ENCODE measurements at places on chromosomes 5 and 9. TPM values are rescaled to one million over a fixed set of nuclear protein-coding genes. Genes with fewer than 3 reads are reported as not detected.

ZCCHC10 gene
- polyA plus RNA-seq, result 52.7 TPM

ARL10 gene
- polyA plus RNA-seq, result 0.04 TPM

SLC27A6 gene
- not detected for polyA plus RNA-seq

CNTFR gene
- not detected for polyA plus RNA-seq

OMD gene
- polyA plus RNA-seq, result not detected

MARVELD2 gene
- polyA plus RNA-seq, result 0.15 TPM

MAMDC2 gene
- polyA plus RNA-seq, result 0.09 TPM

GMCL2 gene
- polyA plus RNA-seq, result not detected

C5orf46 gene
- not detected for polyA plus RNA-seq

GLRA1 gene
- polyA plus RNA-seq, result not detected

PCDHGA3 gene
- polyA plus RNA-seq, result not detected

TCF7 gene
- polyA plus RNA-seq, result 0.15 TPM

SLC6A3 gene
- not detected for polyA plus RNA-seq

PCSK5 gene
- polyA plus RNA-seq, result 12.0 TPM

BHMT gene
- polyA plus RNA-seq, result not detected

FOXD4L5 gene
- polyA plus RNA-seq, result not detected

DELE1 gene
- 49.6 TPM for polyA plus RNA-seq

IL9 gene
- not detected for polyA plus RNA-seq
